Left colon (tissue), 2 donors: ENCODE measurements at places on chromosomes 4 and X.

- no peak for DNase-seq
Measured at GRCh38 chr4:101724093-101724492, 66.4 kb upstream of the BANK1 start.

DNA sequence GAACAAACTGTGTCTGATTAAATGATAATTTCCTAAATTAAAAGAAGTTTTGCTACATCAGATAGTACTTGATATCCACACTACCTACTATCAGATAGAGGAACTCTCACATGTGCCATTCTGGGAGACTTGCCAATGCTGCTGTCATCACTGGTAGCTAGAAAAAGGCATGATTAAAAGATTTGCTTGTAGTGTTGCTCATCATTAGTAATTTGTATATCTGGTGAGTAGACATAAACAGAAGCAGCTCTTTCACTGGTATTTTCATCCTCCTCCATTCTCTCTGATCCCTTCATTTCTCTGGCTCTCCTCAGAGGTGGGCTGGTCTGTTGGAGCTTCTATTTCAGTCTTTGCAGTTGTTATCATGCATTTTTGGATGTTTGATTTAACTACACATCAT, 56.0 kb downstream of the SPRY1 start:
- peak; percentile 49 for DNase-seq

DNA sequence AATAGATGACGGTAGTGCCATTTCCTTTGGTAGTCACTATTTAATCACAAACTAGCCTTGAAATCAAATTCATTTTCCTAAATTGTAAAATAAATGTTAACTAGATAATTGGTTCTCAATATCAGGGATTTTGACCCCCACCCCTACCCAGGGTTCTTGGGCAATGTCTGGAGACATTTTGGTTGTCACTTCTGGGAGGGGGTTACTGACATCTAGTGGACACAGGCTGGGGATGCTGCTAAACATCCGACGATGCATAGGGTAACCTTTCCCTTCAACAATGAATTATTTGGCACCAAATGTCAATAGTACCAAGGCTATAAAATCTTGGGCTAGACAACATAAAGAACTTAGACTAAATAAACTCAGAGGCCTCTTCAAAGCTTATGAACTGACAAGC, 285.8 kb upstream of the TRPC5 start:
- DNase-seq: no peak

- DNase-seq: no peak
Measured at GRCh38 chrX:108216919-108217571, 125.5 kb downstream of the ATG4A start.

DNA sequence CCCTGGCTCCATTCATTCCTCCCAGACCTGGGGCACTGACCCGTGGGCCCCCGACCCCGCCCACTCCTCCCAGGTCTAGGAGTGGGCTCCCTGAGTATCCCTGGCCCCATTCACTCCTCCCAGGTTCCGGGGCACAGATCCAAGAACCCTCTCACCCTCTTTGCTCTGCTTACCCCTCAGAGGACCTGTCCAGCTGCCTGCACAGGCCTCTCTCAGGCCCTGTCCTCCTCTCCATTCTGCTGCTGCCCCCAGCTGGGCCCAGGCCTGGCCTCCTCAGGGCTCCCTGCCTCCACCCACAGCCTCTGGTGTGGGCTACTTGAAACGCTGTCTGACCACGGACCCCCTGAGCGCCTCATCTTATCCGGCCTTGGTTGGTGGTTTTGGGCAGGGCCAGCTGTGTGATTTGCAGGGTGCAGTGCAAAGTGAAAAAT, 217.7 kb upstream of the PSAPL1 start:
- DNase-seq: no peak

- no peak for DNase-seq
Measured at GRCh38 chrX:101357166-101357795, 8.7 kb upstream of the TIMM8A start.

- no peak for DNase-seq
Measured at GRCh38 chrX:78327370-78328086, at the start of gene CYSLTR1. TSS of gene CYSLTR1 (minus strand) at chrX:78327611. CDS start at chrX:78273746, 53,865 bp downstream.

GRCh38 chrX:153438532-153438931, 7.3 kb downstream of the TREX2 start:
- no peak for DNase-seq

GRCh38 chr4:793093-793861, 32.7 kb downstream of the CPLX1 start:
- no peak for DNase-seq

- no peak for DNase-seq
Measured at GRCh38 chr4:38914854-38915253, 47.2 kb downstream of the FAM114A1 start.

- DNase-seq: no peak
Measured at GRCh38 chr4:152998861-152999260, 62.7 kb downstream of the FHDC1 start.

DNA sequence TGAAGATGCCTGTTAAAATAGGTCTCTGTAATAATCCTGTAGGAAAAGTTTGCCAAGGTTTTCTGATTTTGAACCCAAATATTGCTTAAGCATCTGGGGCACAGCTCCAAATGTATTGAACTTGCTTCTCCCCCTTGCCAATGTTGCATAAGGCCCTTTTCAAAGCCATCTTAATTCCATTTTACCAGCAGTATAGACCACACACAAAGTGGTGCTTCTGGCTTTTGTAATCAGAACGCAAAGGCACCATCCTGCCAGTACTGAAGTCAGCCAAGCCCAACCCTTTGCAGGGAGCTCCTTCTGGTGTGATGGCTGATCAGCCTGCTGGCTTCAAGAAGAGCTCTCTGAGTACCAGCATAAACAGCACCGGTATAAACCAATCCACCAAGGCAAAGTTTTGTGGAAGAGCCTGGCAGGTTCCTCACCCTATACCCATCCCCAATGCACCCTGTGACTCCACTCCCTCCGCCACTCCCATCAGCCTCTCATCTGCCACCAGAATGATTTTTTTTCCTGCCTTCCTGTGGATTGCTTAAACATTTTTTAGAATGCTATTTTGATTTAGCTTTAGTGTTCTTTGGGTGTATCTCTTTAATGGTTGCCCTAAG, 39.2 kb upstream of the USP9X start:
- no peak for DNase-seq

- DNase-seq: no peak
Measured at GRCh38 chrX:69961365-69962072, 88.2 kb downstream of the AWAT2 start.

DNA sequence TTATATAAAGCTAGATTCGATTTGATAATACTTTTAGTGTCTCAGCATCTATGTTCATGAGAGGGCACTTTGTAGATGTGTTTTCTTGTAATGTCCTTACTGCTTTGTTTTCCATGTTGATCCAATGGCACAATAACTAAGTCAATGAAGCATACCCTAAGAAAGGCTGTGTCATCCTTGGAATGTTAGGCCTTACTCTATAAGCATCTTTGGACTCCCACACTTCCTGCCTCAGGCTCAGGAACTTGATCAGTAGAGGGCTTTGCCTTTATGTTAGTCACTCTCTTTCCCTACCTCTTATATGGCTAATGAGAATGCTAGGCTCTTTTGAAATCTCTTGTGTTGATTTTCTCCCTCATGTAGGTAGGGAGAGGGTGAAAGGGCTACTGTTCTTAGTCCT, 33.2 kb upstream of the EDA2R start:
- DNase-seq: no peak

- DNase-seq: no peak
Measured at GRCh38 chrX:55451141-55451540, 786 bp upstream of the MAGEH1 start.

DNA sequence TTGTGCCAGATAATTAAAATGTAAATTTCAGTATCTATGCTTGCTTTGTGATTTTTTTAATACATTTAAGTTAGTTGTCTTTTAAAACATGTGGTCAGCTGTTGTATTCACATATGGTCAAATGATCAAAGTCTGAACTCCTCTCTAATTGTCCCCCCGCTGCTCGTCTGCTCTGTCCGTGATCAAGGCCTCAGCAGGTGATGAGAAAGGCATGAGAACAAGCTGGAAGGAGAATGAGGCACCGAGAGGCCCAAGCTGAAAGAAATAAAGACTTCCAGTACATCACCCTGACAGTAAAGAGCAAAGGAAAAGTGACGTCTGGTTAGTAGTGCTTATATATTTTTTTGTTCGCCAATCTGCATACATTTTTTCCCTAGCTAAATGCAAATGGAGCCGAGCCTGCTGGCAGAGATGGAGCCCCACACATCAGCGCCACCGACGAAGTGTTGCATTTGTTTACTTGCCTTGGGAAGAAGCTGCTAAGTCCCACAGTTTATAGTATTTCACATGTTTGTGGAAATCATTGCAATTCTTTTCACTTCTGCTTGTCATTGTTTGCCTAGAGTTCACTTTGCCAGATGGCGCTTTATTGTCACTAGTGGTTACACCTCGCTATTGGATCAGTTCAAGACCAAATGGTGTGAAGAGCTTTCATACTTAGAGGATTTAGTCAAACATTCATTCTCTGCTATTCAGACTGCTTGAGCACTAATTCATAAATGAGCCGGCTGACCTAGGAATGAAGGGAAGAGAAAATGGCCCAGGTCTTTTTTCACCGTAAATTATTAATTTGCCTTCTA, 181.5 kb downstream of the ZIC3 start:
- DNase-seq: no peak

DNA sequence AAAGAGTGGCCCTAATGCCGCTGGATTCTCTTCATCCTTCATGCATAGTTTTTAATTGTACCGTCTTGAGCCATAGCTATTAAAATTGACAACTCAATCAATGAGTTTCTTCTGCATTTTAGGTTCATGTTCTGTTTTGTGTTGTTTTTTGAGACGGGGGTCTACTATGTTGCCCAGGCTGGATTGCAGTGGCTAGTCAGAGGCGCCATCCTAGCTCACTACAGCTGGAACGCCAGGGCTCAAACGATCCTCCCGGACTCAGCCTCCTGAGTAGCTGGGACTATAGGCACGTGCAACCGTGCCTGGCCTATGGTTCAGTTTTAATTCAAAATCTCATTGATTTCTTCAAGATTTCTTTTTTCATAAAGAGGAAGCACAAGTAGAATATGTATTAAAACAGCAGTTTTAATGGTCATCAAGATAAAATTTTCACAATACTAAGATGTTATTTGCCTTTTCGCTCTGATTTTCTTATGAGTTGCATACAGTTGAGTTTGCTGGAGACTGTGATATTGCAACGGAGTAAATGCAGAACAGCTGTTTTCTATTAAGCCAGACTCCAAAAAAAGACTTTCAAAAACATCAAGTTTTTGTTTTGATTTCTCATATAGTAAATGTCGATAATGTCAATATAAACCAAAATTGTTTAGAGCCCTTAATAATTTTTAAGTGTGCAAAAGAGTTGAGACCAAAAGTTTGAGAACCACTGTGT, 1.1 kb upstream of the STX18 start:
- DNase-seq: no peak

- DNase-seq: no peak
Measured at GRCh38 chr4:2334826-2335728, 73.2 kb upstream of the MXD4 start.

- DNase-seq: no peak
Measured at GRCh38 chr4:36173905-36174304, 70.4 kb downstream of the ARAP2 start.

- no peak for DNase-seq
Measured at GRCh38 chr4:118325431-118325830, 27.4 kb downstream of the PRSS12 start.

GRCh38 chrX:20670611-20671010, 403.9 kb upstream of the RPS6KA3 start:
- DNase-seq: no peak

- DNase-seq: no peak
Measured at GRCh38 chr4:16745887-16746286, 152.6 kb downstream of the LDB2 start.

GRCh38 chr4:67682266-67682665, 18.7 kb downstream of the UBA6 start:
- no peak for DNase-seq

DNA sequence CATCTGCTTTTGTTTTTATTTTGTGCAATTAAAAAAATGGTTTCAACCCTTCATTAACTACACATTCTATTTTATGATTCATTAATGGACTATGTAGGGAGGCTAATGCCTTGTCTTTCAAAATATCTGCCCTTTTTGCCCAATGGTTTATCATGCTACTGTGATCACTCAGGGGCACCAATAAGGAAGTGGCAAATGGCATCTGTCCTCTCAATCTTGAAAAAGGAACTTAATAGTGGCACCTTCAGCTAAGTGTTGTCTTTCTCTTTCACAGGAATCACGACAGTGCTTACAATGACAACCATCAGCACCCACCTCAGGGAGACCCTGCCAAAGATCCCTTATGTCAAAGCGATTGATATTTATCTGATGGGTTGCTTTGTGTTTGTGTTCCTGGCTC, 57.1 kb downstream of the COMMD8 start:
- no peak for DNase-seq

DNA sequence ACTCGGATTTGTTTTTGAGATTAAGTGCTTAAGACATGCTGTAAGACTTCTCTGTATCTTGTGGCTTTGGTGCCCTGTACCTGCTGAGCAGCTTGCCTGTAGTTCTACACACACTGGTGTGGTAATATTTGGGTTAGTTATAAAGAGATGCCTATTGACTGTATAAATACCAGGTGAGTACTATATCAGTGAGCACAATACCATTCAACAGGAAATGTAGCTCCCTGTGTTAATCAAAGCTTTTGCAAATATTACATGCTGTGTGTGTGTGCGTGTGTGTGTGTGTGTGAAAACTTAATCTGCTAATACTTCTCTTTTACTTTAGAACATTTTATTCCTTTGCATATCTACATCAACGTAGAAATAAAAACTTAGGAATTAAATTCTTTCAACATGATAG, 30.1 kb downstream of the MYOZ2 start:
- no peak for DNase-seq

GRCh38 chr4:28966982-28967381, 1753.2 kb upstream of the PCDH7 start:
- no peak for DNase-seq

- DNase-seq: no peak
Measured at GRCh38 chr4:22532896-22533295, 17.0 kb upstream of the ADGRA3 start.

- DNase-seq: no peak
Measured at GRCh38 chrX:10753116-10753515, 132.7 kb upstream of the MID1 start.

DNA sequence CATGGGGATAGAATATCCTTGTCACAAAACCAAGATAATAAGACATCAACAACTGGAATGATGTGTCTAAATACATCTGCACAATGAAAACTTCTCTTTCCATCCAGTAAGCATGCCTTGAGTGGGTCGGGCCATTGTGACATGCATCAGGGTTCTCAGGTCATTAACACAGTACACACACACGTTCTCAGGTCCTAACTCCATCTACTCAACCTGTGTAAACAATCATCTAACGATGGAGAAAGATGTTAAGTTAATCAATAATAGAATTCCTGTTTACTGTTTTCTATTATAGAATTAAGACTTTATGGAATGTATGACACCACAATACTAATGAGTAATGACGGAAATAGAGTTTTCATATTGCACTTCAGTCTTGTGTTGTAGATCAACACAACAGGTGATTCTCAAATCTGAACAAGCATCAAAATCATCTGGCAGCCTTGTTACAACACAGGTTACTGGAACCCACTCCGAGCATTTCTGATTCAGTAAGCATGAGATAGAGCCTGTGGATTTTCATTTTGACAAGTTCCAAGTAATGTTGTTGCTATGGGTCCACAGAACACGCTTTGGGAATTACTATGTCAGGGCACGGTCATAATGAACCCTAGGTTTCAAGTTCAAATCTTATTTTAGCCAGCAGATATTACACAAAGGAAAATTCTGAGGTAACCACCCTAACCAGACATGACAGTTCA, 315.8 kb upstream of the TEX13C start:
- DNase-seq: no peak

- DNase-seq: peak; percentile 76
Measured at GRCh38 chr4:1201851-1202525, 29.6 kb upstream of the SPON2 start.
